ENCODE measurements at places on chromosomes 1 and 21. TPM values are rescaled to one million over a fixed set of nuclear protein-coding genes. Genes with fewer than 3 reads are reported as not detected.

RGS13 gene
- total RNA-seq, result 5.5 TPM

DNA sequence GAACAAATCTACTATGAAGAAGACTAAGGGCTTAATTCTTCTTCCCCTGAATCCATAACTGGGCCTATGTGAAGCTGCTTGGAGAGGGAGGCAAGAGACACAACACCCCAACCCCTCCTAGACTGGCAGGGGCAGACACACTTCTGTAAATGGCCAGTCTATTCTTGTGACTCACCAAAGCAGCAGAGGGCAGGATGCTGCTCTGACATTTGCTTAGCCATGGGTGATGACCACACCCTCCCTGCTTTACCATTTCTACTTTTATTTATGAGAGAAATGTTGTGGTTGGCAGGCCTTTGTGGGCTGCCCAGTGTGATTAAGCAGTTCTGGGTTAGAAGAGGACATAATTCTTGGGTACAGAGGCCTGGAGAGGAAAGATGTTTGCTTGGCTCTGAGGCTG, 189.8 kb upstream of the DPYD start:
- no peak for DNase-seq

DNA sequence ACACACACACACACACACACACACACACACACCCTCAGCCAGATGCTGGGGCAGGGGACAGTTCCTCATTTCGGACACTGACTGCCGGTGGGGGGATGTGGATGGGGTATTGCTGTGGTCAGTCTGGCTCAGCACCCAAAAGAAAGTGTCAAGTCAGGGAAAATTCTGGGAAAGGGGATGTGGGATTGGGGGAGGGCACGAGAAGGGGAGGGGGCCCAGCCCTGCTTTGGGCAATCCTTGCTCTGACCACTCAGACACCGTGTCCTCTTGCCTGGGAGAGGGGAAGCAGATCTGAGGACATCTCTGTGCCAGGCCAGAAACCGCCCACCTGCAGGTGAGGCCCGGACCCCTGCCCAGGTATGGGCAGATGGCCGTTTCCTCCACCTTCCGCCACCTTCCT, at the start of gene C1QC:
Gene C1QC, plus strand, starts transcription at position 253 of the 400 bp plus-strand sequence. CDS start 391 bp downstream, outside the sequence.
- peak; percentile 46 for DNase-seq

DNA sequence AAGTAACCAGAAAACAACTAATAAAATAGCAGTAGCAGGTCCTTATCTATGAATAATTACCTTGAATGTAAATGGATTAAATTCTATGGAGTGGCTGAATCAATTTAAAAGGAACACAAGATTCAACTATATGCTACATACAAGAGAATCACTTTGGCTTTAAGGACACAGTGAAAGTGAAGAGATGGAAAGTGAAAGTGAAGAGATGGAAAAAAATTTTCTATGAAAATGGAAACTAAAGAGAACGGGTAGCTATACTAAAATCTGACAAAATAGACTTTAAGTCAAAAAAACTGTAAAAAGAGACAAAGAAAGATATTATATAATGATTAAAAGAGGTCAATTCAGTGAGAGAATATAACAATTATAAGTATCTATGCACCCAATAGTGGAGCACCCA, 54.7 kb downstream of the C1orf185 start:
- no peak for DNase-seq

FAM3B gene
- 0.72 TPM for total RNA-seq

DNA sequence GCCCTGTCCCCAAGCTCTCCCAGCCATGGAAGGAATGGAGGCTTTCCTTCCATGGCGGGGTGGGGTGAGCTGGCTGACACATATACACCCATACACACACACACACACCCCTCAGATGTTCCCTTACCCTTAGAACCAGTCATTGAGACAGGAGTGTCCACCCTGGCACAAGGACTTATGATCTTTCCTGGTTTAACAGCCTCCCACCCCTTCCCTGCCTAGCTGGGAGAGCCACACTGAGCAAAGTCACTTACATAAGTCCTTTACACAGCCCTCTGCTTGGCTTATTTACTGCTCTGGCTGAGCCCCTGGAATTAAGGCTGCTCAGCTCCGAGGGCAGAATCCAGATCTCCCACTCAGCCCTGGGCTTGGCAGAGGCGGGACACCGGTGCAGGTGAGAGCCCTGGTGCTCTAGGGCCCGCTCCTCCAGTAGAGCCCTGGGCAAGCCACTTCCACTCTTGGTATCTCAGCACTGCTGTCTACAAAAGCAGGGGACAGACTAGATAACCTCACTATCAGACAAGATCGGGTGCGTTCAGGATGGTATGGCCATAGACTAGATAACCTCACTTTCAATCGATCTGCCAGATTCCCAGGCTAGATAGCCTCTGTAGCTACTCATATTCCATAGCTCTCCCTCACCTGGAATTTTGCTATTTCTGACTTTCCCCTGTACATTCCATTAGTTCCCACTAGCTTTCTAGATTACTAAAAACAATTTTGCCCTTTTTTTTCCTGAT, 16.7 kb downstream of the SLC6A9 start:
- no peak for DNase-seq

GRCh38 chr21:45976701-45977311, 4.8 kb upstream of the COL6A1 start:
- no peak for DNase-seq

LHX4 gene
- total RNA-seq, result 0.72 TPM

- DNase-seq, result no peak
These were observed 100.8 kb downstream of the PLPPR4 start for GRCh38 chr1:99365141-99365540.

MSH4 gene
- total RNA-seq, result 0.24 TPM

DNA sequence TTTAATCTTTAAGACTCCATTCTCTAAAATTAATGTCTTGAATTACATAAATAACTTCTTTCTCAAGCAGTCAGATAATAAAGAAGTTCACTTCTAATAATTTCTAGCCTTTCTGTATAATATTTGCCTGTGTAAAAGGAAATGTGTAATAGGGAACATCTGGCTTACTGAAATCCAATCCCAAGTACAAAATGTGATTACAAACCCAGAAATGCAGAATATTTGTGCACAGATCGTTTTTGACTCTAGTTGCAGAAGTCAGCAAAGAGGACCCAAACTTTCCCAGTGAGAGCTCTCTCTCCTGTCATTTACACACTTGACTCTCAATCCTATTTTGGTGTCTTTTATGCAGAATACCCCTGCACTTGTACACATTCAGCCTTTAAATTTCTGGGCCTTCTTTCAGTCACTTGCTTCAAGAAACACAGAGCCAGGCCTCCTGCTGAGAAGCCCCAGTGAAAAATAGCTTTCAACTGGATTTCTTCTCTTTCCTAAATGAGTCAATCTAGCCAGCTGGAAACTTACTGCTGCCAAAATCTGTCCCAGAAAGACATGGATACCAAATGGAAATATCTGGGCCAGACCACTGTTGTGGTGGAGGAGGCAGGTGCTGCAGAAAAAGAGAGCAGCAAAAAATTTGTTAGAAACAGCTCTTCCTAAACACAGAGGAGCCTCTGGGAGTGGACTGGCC, 68.5 kb upstream of the ADAM30 start:
- DNase-seq, result peak; percentile 23

DNA sequence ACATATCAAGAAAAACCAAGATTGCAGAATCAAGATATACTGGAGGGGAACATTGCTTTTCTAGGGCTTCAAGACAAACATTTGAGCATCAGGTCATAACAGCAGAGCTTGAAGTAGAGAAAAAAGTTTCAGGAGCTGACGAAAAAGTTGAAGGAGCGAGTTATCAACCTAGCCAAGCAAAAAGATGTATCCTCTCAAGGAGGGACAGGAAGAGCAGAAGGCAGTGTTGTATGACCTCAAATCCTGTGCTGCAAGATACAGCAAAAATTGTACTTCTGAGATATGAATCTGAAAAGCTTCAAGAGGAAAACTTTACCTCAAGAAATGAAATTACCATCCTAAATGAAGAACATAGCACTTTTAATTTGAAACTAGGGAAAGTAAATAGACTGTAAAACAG, 153.1 kb downstream of the AK5 start:
- DNase-seq, result no peak

ASCL5 gene
- not detected for total RNA-seq

DNA sequence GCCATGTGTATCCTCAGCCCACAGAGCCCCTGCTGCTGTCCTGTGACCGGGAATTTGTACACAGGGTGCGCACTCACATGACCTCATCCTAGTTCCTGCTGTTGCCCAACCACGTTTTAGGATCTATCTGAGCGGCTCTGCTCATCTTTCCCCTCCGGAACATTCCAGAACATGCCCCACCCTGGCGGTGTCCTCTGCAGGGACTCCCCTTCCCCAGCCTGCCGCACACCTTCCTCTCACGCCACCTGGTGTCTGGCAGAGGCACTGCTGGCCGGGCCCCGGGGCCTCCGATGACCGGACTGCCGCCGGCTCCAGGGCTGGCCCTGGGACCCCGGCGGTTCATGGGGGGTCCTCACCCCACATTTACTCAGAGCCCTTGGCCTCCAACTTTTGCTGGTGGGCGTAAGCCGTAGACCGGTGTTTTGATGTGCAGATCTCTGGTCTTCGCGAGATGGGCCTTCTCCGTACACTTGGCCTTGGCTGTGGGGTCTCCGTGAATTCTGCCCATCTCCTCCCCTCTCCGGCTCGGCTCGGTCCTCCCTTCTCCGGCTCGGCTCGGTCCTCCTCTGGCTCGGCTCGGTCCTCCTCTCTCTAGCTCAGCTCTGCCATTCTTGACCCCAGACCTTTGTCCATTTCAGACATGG, 29.5 kb downstream of the ARHGEF16 start:
- peak; percentile 27 for DNase-seq

LRRC8C gene
- total RNA-seq, result 7.7 TPM

DNA sequence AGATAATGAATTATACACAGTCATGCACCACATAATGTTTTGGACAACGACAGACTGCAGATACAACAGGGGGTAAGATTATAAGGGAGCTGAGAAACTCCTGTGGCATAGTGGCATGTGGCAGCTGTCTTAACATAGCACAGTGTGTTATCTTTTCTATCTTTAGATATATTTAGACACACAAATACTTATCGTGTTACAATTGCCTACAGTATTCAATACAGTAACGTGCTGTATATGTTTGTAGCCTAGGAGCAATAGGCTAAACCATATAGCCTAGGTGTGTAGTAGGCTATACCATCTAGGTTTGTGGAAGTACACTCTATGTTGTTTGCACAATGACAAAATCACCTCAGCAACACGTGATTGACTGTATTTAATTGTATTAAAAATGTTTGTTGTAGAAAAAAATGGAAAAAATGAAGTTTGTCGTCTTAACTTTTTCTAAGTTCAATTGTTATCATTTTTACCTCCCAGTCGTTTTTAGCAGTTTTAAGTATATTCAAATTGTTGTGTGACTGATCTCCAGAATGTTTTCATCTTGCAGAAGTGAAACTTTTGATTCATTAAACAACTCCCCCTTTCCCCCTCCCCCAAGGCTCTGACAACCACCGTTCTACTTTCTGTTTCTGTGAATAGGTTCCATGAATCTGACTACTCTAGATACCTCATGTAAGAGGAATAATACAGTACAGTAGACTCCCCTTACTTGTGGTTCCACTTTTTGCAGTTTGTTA, 351.0 kb upstream of the B3GALT2 start:
- DNase-seq, result no peak

DNA sequence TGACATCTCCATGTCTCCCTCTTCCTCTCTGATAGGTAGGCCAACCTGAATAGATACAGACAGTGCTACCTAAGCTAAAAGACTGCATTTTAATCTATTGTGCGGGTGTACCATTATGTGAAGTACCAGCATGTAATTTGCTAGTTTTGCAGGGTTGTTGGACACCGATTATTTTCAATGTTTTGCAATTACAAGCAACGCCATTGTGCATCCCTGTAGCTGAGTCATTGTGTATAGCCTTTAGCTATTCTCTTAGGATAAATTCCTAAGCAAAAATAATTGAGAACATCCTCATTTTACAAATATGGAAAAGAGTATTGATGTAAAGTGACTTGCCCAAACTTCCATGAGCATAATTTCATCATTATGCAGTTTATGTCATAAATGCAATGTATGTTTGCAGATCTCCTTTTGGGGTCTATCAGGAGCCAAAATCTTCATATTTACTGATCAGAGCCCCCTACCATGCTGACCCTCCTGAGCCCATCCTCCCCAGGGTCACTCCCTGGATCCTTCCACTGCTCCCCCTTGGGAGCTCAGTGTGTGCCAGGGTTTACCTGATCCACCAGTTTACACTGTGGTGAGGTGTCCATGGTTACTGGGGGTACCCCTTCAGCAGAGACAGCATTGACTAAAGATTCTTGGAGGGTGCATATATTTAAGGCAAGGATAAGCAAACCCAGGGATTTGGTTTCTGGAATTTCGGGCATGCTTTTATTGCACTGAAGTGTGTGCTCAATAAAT, 80.6 kb downstream of the CCDC185 start:
- no peak for DNase-seq

RIPPLY3 gene
- not detected for total RNA-seq

DNA sequence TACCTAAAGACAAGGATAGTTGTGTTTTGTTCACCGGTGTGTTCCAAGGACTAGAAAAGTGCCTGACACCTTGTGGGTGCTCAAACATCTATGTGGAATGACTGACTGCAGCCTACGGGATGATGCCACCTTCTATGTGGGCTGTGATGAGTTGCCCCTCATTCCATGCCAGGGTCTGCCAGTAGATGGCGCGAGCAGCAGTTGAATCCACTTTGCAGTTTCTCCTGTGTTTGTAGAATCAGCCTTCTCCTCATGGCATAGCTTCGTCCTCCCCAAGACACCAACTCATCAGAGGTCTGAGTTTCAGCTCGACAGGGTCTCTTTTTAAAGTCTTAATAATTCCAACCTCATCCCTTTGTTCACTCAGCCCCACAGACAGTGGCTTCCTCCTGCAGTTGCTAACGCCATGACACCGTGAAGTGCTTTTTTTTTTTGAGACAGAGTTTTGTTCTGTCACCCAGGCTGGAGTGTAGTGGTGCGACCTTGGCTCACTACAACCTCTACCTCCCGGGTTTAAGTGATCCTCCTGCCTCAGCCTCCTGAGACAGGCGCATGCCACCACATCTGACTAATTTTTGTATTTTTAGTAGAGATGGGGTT, 133.7 kb downstream of the CAPN8 start:
- DNase-seq, result peak; percentile 30

ERO1B gene
- total RNA-seq, result 7.0 TPM

GRCh38 chr1:8494681-8495080, 176.8 kb downstream of the SLC45A1 start:
- DNase-seq, result no peak

DNA sequence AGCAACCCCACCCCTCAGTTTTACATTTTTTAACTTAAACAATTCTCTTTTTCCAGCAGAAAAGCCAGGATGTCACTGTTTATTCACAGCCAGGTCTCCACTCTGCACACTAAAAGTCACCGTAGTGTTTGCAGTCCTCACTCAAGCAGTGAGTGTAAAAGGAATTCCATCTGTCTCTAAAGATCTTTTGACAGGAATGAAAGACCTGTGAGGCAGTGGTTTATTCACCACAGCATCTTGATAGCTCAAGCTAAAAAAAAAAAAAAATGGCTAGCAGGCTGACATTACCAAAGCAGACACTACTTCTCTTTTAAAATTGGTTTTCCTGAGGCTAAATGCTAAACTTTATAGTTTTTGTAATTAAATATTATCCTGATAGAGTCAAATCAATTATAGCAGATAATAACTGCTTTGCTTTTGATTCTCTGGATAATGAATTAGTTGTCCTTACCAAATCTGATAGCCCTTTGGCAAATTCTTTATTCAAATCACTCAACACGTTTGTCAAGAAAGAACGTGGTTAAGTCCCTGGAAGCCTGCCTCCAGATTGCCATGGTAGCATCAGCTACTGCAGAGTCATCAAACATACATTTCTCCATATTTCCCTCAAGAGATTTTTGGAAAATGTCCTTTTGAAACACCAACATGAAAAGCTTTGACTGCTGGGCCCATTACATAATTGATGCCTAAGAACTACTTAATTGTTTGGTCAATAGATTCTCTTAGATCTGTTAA, 22.2 kb upstream of the SLC5A9 start:
- no peak for DNase-seq
